ENCODE measurements at places on chromosomes 6 and 20.

DNA sequence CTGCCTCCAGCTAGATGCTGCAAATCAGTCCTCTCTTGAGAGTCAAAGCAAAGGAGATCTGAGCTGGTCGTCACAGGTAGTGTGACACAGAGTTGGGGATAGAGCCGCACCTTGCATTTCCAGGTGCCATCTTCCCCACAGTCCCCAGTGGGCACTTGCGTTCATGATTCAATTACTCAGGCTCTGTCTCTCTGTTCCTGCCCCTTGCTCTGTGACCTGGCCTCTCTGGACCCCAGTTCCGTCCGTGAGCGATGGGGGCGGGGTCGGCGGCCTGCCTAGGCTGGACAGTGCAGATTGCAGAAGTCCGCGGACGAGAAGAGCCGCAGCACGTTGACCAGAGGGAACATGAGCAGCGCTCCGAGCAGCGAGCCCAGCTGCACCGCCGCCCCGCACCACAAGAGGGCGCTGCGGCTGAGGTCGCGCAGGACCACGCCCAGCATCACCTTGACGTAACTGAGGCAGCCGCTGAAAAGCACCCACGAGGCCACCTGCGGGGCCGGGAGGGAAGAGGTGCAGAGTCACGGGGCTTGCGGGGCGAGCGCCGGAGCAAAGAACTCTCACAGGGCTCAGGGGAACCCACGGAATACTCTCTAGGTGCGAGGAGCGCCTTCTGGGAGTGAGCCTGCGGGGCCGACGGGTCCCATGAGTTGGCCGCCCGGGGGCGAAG is 7.4 kb downstream of the SLC52A3 start:
- DNase-seq: no peak

DNA sequence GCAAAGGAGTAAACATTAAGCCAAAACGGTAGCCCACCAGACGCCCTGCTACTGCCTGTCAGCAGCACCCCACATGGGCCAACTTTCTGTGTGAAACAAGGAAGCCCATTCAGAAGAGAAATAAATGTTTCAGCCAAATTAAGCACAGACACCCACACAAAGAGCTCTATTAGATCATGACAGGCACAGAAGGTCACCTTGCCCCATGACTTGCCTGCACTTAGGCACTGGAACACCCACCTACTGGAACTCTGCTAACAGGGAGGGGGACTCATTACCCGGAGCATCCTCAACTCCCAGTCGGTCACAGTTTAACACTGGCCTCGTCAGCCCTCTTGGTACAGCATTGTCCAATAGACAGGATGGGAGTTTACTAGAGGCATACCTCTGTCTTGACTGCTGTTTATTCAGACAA is 31.8 kb downstream of the GFOD1 start:
- no peak for DNase-seq

- DNase-seq: no peak
Observed at GRCh38 chr6:37889051-37889450, 69.5 kb downstream of the ZFAND3 start.

DNA sequence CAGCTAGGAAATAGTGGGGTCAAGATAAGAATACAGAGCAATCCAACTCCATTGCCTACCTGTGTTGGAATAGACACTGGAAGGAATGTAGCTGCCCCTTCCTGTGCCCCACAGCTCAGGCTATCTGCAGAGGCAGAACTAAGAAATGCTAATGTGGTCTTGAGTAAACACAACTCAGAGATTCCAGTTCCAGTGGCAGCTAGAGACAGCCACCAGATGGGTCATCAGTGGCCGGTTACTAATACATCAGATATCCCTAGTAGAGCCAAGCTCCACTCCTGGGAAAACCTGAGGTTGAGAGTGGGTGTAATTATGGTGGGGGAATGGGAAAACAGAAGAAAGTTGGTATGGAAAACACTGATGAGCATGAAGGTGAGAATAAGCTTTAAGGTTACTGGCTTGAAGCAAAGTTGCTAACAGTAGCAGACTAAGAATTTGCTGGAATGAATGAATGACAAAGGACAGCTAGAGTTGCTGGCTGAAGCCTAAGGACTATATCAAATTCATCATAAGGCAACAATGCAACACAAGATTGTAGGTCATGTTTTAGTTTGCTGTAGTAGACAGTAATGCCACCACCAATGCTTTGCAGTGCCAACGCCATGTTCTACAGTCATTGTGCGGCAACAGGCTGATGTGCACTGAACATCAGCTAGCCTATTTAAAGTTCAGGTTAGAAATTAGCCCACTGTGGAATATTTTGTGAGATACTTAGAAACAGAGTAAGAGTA is 28.3 kb upstream of the FAM83C start:
- DNase-seq: no peak

DNA sequence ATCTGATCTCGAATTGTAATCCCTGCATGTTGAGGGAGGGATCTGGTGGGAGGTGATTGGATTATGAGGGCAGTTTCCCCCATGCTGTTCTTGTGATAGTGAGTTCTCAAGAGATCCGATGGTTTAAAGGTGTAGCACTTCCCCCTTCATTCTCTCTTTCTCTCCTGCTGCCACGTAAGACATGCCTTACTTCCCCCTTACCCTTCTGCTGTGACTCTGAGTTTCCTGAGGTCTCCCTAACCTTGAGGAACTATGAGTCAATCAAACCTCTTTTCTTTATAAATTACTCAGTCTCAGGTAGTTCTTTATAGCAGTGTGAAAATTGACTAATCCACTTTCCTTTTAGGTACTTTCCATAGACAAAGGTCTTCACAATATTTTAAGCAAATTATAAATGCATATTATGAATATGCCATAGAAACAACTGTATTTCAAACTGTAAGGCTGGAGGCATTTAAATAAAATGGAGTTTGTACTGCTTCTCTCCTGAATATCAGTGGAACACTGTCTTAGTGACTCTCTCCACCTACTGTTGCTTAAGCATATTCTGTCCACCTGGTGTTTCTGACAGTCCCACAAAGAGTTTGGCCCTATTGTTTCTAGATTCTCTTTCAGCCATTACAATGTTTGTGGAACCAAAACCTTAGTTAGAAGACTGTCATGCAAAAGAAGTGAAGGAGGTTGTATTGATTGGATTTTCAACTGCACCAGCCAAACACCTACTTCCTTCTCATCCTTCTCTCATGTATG is 24.3 kb upstream of the IL17A start:
- no peak for DNase-seq

GRCh38 chr6:149366267-149366921 is 33.7 kb upstream of the SUMO4 start:
- DNase-seq: no peak

DNA sequence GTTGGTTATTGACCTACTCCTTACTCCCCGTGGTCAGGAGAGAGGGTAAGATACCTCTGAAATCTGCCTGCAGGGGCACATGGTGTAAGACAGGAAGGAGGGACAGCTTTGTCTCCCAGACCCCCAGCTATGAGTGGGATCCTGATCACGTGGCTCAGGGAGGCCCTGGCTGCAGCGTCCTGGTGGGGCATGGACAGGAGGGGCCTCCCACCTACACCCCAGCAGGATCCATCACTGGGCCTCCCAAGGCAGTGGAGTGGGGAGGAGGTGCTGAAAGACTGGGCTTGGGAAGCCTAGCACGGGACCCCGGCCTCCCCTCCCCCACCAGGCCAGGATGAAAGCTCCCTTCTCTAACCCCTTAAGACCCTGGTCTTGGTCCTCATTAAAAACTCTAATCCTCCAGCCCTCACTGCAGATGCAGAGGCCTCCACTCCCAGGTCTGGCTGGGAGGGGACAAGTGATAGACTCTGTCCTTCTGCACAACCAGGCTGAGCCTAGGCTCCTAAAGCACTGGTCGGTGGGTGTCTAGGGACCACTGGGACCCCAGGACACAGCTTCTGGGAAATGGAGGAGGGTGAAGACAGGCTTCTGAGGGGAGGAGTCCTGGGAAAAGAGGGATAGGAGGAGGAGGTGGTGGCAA is 29.6 kb upstream of the VEGFA start:
- DNase-seq: no peak
